ENCODE measurements at places on chromosomes 4 and X.

GRCh38 chr4:101801958-101802357 lies 11.4 kb downstream of the BANK1 start:
- H3K4me1 ChIP-seq, result no peaks in the 10 kb centered on the region
- no peaks in the 10 kb centered on the region for H3K36me3 ChIP-seq
- DNase-seq, result no peak
- H3K27me3 ChIP-seq, result no peaks in the 10 kb centered on the region
- no peak overlapping the region for H3K27ac ChIP-seq
- no peak overlapping the region for H3K4me3 ChIP-seq

DNA sequence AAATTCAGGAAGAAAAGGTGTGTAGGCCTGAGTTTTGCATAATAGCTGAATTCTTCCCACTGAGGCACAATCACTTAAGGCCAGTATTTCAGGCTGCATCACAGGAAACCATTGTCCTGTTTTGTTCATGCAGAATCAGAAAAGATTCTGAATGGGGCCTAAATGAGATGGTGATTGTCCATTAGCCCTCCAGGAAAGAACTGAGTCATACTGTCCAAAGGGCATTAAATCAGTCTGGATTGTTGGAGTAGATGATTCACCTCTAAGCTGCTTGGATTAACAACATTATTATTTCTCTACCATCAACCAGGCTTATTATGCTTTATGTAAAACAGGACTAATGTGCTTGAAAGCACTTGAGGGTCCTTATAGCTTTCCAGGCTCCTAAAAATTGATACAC lies 36.2 kb downstream of the CT47B1 start:
- no peak for DNase-seq
- no peak overlapping the region for H3K4me3 ChIP-seq
- no peaks in the 10 kb centered on the region for H3K36me3 ChIP-seq

DNA sequence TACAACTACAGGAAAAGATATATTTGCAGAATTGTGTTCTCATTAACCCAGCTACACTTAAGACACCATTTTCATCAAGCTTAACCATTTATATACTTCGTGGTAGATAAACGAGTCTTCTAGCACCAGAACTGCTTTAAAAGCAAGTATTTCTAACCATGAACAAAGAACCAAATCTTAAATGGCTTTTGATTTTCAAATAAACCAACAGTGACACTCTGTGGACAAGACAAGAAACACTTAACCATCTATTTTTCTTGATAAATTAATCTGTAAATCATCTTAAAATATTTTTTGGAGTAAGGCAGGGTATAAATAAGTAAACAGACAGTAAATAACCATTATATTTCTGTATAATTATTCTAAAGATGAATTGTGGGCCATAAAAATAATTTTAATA lies 10.2 kb downstream of the BEND2 start:
- no peaks in the 10 kb centered on the region for H3K4me1 ChIP-seq
- H3K27ac ChIP-seq, result no peak overlapping the region
- no peak for DNase-seq
- no peak overlapping the region for H3K4me3 ChIP-seq

DNA sequence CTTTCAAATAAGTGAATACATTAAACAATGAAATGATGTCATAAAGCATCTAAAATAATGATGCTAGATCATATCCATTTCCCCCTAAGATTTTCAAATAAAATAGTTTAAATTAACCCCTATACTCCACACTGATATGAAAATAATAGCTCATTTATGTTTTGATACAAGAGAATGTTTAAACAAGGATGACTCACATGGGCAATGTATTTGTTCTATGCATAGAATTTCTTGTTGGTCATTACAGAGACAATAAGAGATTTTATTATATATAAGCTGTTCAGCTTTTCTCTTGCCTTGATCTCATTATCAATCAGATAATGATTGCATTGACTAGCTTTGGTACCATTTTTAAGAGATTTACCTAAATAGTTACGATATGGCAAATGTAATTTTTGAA lies 411.7 kb downstream of the ARHGAP24 start:
- H3K36me3 ChIP-seq, result no peaks in the 10 kb centered on the region
- no peaks in the 10 kb centered on the region for H3K27me3 ChIP-seq
- H3K4me3 ChIP-seq, result no peak overlapping the region

- peaks cover 5% of the 10 kb centered on the region for H3K27me3 ChIP-seq
- H3K4me3 ChIP-seq, result no peak overlapping the region
- no peaks in the 10 kb centered on the region for H3K36me3 ChIP-seq
- no peaks in the 10 kb centered on the region for H3K4me1 ChIP-seq
- DNase-seq, result no peak
- H3K27ac ChIP-seq, result no peak overlapping the region
These were observed 121.1 kb upstream of the SORBS2 start for GRCh38 chr4:185933078-185933581.

All from CD4-positive, alpha-beta T cell (primary cell).